Smooth muscle cell of the coronary artery (primary cell): ENCODE measurements at places on chromosomes 2 and 18. TPM values are rescaled to one million over a fixed set of nuclear protein-coding genes. Genes with fewer than 3 reads are reported as not detected.

CENPA gene
- total RNA-seq: 0.47 and 2.9 TPM in 2 replicates

TNS1 gene
- 64.1 and 103 TPM in 2 replicates for total RNA-seq

SAG gene
- total RNA-seq: not detected in 2 replicates

UGT1A6 gene
- 0.08 TPM in 1 of 2 replicates, not detected in the other for total RNA-seq

MLPH gene
- 0.90 and 37.0 TPM in 2 replicates for total RNA-seq

FAM228A gene
- total RNA-seq: 0.23 and 2.3 TPM in 2 replicates

ANKRD29 gene
- total RNA-seq: 0.60 and 17.8 TPM in 2 replicates

NTSR2 gene
- total RNA-seq: not detected in 2 replicates

ADD2 gene
- total RNA-seq: under 0.01 and 0.35 TPM in 2 replicates

PAIP2B gene
- 0.45 and 0.47 TPM in 2 replicates for total RNA-seq

CXCR2 gene
- total RNA-seq: not detected in 2 replicates

RPS27A gene
- total RNA-seq: 625 and 765 TPM in 2 replicates

CRYBA2 gene
- not detected in 2 replicates for total RNA-seq

OR6B3 gene
- not detected in 2 replicates for total RNA-seq

LDLRAD4 gene
- total RNA-seq: 0.45 TPM in 1 of 2 replicates, not detected in the other

SIX3 gene
- not detected in 2 replicates for total RNA-seq
